ENCODE measurements at places on chromosomes 13 and 19. TPM values are rescaled to one million over a fixed set of nuclear protein-coding genes. Genes with fewer than 3 reads are reported as not detected.

Gene ZNF541
- total RNA-seq = 0.90 TPM

Gene ZSWIM9
- total RNA-seq = 0.59 TPM

Gene UBE2M
- 33.3 TPM for total RNA-seq

Gene CACNG6
- total RNA-seq = 1.7 TPM

Gene ZNF491
- total RNA-seq = 10.9 TPM

DNA sequence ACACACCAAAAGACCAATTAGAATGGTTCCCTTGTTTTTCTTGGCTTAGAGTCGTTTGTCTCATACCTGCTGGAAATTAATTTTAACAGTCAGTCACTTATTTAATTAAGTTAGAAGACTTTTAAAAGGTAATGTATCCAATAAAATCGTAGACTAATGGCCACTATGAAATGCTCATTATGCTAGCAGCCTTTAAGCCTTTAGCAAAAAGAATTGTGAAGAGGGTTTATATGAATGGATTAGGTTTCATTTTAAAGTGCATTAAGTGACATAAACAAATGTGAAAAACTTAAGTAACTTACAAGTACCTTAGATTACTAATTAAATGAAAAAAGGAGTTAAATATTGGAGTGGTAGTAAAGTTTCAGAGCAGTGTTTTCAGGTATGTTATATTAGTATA is 139.6 kb downstream of the RXFP2 start:
- H3K27me3 ChIP-seq = no peaks in the 10 kb centered on the region
- DNase-seq = no peak
- H3K4me3 ChIP-seq = no peak overlapping the region
- H3K36me3 ChIP-seq = no peaks in the 10 kb centered on the region
- no peak overlapping the region for H3K27ac ChIP-seq

DNA sequence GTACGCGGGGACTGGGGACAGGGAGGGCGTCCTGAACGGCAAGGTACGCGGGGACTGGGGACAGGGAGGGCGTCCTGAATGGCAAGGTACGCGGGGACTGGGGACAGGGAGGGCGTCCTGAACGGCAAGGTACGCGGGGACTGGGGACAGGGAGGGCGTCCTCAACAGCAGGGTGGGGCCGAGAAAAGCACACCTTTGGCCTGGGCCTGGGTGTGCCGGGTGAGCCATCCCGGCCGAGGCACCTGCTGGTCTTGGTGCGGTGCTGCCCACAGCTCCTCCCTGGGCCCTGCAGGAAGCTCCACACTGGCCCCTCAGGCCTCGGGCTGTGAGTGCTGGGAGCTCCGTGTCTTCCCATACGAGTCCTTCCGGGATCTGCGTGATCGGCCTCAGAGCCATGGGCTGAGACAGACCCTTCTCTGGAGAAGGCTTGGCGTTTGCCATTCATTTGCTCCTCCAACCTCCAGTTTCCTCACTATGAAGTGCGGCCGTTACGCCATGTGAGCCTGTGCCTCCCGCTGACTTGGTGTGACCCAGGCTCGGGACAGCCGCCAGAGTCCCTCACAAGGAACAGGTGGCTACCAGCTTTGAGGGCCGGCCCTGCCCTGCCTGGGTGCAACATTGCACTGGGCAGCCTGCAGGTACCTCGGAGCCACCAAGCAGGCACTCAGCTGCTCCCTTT is 7.8 kb upstream of the ZNF554 start:
- H3K27ac ChIP-seq = no peak overlapping the region
- DNase-seq = no peak
- no peaks in the 10 kb centered on the region for H3K4me1 ChIP-seq
- H3K36me3 ChIP-seq = no peaks in the 10 kb centered on the region
- no peak overlapping the region for H3K4me3 ChIP-seq
